ENCODE measurements at places on chromosomes 7 and 10. TPM values are rescaled to one million over a fixed set of nuclear protein-coding genes. Genes with fewer than 3 reads are reported as not detected.

DNA sequence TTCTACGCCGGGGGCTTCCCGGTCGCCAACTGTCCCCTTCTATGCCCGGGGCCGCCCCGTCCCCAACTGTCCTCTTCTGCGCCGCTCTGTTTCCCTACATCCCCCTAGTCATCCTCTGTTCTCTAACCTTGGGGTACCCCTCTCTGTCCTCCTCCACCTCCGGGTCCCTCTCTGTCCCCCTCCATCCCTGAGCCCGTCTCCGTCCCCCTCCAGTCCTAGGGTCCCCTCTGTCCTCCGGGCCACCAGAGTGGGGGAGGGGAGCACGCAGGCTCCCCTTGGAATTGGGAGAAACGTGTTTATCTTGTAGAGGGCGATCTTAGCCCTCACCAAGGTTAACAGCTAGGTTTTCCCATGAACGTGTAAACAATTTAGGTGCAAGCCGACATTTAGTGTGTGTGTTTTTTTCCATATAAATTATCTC, 852 bp upstream of the KLF6 start:
- H3K4me1 ChIP-seq = peaks cover 8% of the 10 kb centered on the region
- no peak for DNase-seq
- H3K27ac ChIP-seq = peak overlapping the region; percentile 100
- H3K27me3 ChIP-seq = no peaks in the 10 kb centered on the region
- peaks cover 13% of the 10 kb centered on the region for H3K36me3 ChIP-seq

DNA sequence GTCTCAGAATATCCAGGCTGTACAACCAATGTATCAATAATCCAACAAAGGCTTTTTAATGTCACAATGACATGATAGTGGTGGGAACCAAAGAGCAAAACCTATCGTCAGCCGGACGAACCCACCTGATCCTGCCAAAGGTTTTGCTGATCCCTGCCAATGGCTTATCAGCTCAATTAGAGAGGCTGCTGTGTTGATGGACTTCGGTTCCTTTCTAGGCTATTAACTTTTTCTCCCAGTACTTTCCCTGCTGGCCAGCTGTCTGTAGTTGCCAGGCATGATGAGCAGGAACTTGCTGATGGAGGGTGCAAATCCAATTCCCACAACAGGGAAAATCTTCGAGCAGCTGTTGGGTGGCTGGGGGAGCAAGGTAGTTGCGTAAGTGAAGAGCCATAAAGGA, 2.4 kb downstream of the LMOD2 start:
- no peak overlapping the region for H3K4me3 ChIP-seq
- H3K4me1 ChIP-seq = no peaks in the 10 kb centered on the region
- no peak for DNase-seq
- no peaks in the 10 kb centered on the region for H3K36me3 ChIP-seq
- no peaks in the 10 kb centered on the region for H3K27me3 ChIP-seq

DNA sequence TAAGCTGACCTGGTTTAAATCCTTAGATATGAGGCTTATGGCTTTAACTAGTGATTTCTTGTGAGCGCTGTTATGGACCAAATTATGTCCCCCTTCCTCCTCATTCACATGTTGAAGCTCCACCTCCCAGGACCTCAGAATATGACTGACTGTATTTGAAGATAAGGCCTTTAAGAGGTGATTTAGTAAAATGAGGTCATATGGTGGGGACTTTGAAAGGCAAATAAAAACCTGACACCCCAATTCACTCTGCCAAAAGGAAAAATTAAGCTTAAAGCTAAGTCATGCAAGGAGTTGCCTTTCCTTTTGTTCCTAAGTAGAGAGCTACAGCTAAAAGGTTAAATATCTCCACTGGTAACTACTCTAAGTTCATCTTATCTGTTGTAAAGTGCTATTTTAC, 36.4 kb upstream of the FIGNL1 start:
- no peak overlapping the region for H3K4me3 ChIP-seq
- H3K36me3 ChIP-seq = no peaks in the 10 kb centered on the region
- no peaks in the 10 kb centered on the region for H3K27me3 ChIP-seq
- no peak overlapping the region for H3K27ac ChIP-seq

GRCh38 chr7:151001546-151001945, 10.7 kb downstream of the NOS3 start:
- no peak for DNase-seq
- H3K27ac ChIP-seq = no peak overlapping the region
- H3K27me3 ChIP-seq = no peaks in the 10 kb centered on the region
- no peaks in the 10 kb centered on the region for H3K36me3 ChIP-seq
- no peak overlapping the region for H3K4me3 ChIP-seq

DNA sequence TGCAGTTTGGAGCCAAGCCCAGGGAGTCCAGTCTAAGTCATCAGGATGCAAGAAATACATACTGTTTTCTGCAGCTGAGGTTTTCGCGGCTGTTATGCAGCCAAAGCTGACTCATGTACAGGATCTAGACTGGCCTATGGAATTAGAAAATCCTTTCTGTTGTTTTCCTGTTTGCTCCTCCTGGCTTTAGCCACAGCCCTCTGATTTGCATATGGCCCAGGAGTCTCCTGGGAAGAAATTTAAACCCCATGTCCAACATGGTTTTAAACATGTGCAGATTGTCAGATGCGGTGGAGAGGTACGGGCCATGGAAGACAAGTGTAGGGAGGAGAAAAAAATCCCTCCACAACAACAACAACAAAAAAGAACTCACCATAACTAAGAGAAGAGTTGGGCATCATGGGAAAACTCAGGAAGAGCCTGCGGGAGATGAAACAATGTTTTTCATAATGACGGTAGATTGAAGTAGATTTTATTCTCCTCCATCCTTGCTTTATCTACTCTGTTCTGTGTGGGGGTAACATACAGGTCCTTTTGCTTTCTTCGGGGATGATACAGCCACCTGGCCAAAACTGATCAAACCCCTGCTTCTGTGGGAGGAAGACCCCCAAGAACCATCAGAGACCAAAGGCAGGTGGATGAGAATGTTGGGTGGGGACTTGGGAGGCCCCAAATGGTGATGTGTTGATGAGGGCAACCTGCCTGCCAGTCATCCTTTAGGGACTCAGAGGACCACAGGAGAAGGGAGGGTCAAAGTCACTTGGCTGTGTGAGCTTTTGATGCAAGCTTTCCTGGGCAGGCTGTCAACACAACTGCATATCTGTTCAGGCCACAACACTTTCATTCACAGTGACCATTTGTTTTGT, 29.8 kb upstream of the GNA12 start:
- no peaks in the 10 kb centered on the region for H3K36me3 ChIP-seq
- no peak overlapping the region for H3K27ac ChIP-seq

DNA sequence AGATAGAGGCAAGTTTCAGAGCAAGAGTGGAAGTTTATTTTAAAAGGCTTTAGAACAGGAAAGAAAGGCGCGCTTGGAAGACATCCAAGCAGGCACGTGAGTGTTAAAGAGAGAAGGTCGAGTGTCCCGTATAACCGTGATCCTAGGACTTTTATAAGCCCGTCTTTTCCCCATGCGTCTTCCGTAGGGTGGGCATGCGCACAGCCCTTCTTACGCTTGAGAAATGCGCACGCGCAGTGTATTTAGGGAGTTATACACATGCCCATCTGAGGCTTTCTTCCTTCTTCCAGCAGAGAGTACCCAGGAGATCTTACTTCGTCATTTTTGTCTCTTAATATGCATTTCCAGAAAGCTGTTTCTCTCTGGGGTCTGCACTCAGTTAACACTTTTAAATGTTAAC, 52.4 kb downstream of the CALD1 start:
- peaks cover 41% of the 10 kb centered on the region for H3K4me1 ChIP-seq
- DNase-seq = no peak
- H3K27me3 ChIP-seq = no peaks in the 10 kb centered on the region
- H3K27ac ChIP-seq = peak overlapping the region; percentile 26
- H3K36me3 ChIP-seq = no peaks in the 10 kb centered on the region

DNA sequence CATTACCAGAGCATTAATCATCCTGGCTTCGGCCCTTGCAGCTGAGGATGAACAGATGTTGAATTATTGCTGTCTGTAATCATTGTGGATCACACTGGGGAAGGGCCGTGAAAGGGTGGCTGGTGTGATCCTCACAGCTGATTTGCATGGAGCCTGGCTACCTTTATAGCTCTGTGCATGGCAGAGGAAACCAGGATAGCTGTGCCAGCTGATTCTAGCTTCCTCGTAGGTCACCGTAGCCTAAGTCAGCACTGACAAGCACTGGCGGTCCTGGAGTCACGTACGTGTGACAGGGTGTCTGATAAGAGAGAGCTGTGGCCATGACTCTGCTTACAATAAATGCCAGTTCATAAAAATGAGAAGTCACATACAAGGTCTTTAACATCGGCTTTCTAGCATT, 76.5 kb downstream of the INSYN2A start:
- no peaks in the 10 kb centered on the region for H3K36me3 ChIP-seq
- no peak overlapping the region for H3K4me3 ChIP-seq
- H3K27ac ChIP-seq = no peak overlapping the region
- H3K4me1 ChIP-seq = no peaks in the 10 kb centered on the region

DNA sequence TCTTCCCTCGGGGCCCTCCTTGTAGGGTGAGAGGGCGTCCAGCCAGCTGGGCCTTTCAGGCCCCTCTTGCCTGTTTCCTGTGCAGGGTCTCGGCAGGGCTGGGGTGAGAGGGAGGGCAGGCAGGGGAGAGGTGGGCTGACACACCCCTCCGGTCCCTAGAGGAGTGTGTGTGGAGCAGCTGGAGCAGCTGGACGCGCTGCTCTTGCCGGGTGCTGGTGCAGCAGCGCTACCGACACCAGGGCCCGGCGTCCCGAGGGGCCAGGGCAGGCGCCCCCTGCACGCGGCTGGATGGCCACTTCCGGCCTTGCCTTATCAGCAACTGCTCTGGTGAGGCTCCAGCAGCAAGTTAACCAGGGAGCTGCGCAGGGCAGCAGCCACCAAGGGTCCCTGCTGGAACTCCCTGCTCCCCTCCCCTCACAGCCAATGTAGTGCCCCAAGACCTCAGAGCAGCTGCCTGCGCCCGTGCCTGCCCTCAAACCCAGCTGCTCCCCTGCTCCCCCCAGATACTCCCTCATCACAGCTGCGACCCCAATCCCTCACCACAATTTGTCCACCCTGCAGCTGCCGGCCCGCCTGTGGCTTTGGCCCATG, 15.7 kb upstream of the ZNF862 start:
- no peak overlapping the region for H3K27ac ChIP-seq
- no peaks in the 10 kb centered on the region for H3K27me3 ChIP-seq
- no peak for DNase-seq
- H3K4me3 ChIP-seq = no peak overlapping the region
- H3K36me3 ChIP-seq = no peaks in the 10 kb centered on the region

DNA sequence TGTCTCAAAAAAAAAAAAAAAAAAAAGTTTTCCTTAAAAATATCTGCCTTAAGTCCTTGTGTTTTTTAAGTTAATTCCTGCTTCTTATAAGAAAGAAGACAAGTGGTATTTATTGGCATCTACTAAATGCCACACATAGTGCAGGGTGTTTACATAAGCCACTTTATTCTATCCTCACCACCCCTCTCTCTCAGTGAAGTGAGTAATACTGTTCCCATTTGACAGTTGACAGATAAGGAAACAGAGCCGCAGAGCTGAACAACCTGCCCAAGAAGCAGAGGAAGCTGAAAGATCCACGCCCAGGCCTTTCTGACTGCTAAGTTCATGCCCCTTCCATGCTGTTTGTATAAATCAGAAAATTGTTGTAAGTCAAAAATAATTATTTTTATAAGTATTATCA, 54.1 kb downstream of the ABLIM1 start:
- H3K36me3 ChIP-seq = no peaks in the 10 kb centered on the region
- peaks cover 36% of the 10 kb centered on the region for H3K4me1 ChIP-seq
- H3K4me3 ChIP-seq = no peak overlapping the region
- no peaks in the 10 kb centered on the region for H3K27me3 ChIP-seq

GRCh38 chr10:117074621-117075020, 63.4 kb downstream of the VAX1 start:
- H3K27me3 ChIP-seq = no peaks in the 10 kb centered on the region
- no peaks in the 10 kb centered on the region for H3K4me1 ChIP-seq
- DNase-seq = no peak

DNA sequence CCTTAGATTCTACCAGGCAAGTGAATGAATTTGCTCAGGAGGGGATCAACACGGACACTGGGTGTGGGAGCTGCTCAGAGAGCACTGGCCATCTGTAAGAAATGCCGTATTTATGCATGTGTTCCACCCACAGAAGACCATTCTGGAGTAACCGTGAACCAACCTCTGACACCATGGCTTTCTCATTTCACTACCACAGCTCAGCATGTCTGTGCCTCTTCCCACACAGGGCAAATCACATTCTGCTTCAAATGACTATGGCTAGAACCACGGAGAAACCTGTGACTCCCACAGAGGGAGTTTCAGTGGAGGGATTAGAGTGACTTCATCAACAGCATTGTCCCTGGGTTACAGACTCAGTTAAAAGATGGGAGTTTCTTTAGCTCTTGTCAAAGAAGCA, 893.4 kb downstream of the XPNPEP1 start:
- H3K36me3 ChIP-seq = no peaks in the 10 kb centered on the region
- no peak overlapping the region for H3K4me3 ChIP-seq
- H3K4me1 ChIP-seq = no peaks in the 10 kb centered on the region
- no peaks in the 10 kb centered on the region for H3K27me3 ChIP-seq

DNA sequence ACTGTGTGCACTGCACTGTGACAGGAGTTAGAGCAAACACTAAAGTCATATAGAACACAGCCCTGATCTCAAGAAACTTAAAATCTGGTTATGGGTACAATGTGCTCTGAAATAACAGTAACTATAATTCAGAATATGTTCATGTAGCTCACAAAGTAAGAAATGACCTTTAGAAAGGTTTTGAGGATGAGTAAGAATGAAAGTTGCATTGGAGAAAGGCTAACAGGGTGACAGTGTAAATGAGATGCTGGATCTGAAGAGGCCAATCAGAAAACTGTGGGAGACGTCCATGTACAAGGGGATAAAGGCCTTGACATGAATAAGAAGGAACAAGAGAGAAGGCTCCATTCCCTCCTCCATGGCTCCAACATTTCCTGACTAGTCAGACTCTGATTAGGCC, 124.7 kb downstream of the GRM3 start:
- DNase-seq = no peak
- no peaks in the 10 kb centered on the region for H3K36me3 ChIP-seq
- H3K4me3 ChIP-seq = no peak overlapping the region
- no peak overlapping the region for H3K27ac ChIP-seq

GRCh38 chr7:103766660-103767059, 222.8 kb downstream of the RELN start:
- H3K27ac ChIP-seq = peak overlapping the region; percentile 21
- no peaks in the 10 kb centered on the region for H3K4me1 ChIP-seq
- no peaks in the 10 kb centered on the region for H3K36me3 ChIP-seq
- no peak overlapping the region for H3K4me3 ChIP-seq
- no peak for DNase-seq

- H3K27me3 ChIP-seq = no peaks in the 10 kb centered on the region
- no peak for DNase-seq
- H3K4me1 ChIP-seq = no peaks in the 10 kb centered on the region
- H3K27ac ChIP-seq = no peak overlapping the region
- no peak overlapping the region for H3K4me3 ChIP-seq
Observed at GRCh38 chr10:43855667-43856210, 207.1 kb upstream of the ZNF32 start.

- H3K36me3 ChIP-seq = no peaks in the 10 kb centered on the region
- H3K4me3 ChIP-seq = no peak overlapping the region
- H3K4me1 ChIP-seq = peaks cover 1% of the 10 kb centered on the region
Observed at GRCh38 chr7:23462846-23463245, 7.4 kb downstream of the IGF2BP3 start.

- no peaks in the 10 kb centered on the region for H3K27me3 ChIP-seq
- H3K27ac ChIP-seq = no peak overlapping the region
- no peaks in the 10 kb centered on the region for H3K36me3 ChIP-seq
- H3K4me3 ChIP-seq = no peak overlapping the region
- H3K4me1 ChIP-seq = no peaks in the 10 kb centered on the region
Observed at GRCh38 chr7:40105879-40106473, 28.4 kb downstream of the MPLKIP start.

GRCh38 chr7:95265634-95266033, 58.7 kb downstream of the PON1 start:
- H3K4me1 ChIP-seq = no peaks in the 10 kb centered on the region
- DNase-seq = no peak
- H3K36me3 ChIP-seq = peaks cover 5% of the 10 kb centered on the region

The OGDHL gene
- not detected for total RNA-seq

The HYAL4 gene
- total RNA-seq = not detected

The IFT22 gene
- total RNA-seq = 18.0 TPM

The RAMP3 gene
- total RNA-seq = 31.6 TPM

The SPDYE2B gene
- total RNA-seq = not detected
